ENCODE measurements at places on chromosomes 16 and 17.

- DNase-seq = no peak
Observed at GRCh38 chr17:64508683-64509082, 1.9 kb downstream of the CEP95 start.

DNA sequence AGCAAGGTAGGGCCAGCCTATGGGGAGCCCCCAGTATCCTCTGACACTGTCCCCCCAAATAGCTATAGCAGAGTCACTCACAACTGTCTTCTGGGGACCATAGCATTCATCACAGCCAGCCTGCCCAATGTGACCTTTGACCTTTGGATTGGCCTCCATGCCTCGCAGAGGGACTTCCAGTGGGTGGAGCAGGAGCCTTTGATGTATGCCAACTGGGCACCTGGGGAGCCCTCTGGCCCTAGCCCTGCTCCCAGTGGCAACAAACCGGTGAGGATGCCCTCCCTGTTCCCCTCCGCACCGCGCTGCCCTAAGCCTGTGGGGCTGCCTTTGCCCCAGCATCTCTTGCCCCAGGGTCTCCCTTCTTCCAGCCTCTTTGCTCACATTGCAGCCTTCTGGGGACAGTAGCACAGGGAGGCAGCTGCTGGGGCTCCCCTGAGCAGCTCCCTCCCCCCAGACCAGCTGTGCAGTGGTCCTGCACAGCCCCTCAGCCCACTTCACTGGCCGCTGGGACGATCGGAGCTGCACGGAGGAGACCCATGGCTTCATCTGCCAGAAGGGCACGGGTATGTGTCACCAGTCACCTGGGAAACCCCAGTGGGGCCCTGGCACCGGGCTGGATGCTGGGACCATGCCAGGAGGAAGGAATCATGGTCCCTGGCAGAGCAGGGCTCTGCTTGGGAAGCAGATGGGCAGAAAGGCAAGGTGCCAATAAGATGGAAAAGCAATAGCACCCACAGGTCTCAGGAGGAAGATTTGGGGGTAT, 61.1 kb downstream of the MRC2 start:
- DNase-seq = no peak

DNA sequence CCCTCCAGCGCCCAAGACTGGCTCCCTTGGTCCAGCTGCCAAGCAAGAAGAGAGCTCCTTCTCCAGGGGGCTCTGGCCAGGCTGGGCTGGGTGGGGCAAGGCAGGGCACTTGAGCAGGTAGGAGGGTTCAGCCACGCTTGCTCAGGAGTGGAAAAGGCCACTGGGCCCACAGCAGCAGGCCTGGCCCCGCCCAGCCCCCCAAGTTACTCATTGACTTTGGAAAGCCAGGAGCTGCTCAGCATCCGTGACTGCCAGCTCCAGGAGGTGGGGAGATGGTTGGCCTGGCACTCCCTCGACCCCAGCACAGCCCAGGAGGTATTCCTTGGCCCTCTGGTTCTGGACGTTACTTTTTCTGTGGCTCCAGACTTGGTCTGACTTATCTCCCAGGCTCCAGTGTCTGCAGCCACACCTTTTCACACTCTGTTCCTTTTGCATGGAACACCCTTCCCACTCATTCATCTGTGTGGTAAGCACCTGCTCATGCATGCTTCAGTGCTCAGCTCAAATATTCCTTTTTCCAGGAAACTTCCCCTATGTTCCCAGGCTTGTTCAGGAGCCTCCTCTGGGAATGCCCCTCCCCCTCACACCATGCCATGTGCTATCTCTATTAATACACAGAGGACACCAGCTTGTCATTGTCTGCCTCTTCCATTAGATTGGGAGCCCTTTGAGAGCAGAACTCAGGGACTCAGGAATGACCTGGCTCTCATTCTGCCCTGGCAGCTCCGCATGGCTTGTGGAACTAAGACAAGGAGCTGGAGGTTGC, at the start of gene CDH16:
Gene CDH16 (minus strand): TSS at position 83 of the 766 bp plus-strand sequence. CDS start 820 bp downstream, outside the sequence.
- no peak for DNase-seq

DNA sequence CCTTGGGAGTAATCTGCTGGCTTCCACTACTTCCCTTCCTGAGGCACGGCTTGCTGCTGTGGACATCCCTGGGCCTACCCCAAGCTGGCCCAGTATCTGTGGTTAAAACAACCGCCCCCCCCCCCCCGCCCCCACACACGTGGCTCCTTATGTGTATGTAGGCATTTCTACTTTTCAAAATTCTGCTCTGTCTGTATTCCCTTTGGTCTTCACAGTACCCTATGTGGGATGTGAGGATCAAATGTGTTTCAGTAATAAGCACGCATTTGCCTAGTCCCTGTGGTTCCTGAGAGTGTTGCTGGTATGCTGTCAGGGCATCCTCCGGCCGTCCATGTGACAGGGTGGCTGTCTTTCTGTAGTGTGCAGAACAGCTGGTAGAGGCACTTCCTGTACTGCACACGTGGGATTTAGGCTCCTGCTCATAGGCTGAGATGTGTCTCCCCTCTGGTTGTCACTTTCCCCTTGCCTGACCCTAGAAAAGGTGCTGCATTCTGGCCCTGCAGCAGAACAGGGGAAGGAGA, 2.2 kb downstream of the NT5M start:
- no peak for DNase-seq

DNA sequence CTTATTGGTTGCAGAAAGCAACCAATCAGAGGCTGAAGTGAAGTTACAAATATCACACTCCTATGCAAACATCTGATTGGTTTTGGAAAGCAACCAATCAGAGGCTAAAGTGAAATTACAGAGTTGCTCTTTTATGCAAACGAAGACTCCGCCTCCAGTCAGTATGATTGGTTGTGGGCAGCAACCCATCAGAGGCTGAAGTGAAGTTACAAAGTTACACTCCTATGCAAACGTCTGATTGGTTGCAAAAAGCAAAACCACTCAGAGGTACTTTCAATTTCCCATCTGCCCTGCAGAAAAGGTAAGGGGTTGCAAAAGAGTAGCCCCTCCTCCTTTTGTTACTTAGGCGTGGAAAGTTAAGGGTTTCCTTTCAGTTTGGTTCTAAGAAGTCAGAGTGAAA, 697.3 kb downstream of the MAF start:
- DNase-seq = no peak

- DNase-seq = no peak
Observed at GRCh38 chr17:69630056-69630635, 215.6 kb downstream of the MAP2K6 start.

GRCh38 chr16:56848029-56848936, 16.7 kb upstream of the SLC12A3 start:
- DNase-seq = no peak

DNA sequence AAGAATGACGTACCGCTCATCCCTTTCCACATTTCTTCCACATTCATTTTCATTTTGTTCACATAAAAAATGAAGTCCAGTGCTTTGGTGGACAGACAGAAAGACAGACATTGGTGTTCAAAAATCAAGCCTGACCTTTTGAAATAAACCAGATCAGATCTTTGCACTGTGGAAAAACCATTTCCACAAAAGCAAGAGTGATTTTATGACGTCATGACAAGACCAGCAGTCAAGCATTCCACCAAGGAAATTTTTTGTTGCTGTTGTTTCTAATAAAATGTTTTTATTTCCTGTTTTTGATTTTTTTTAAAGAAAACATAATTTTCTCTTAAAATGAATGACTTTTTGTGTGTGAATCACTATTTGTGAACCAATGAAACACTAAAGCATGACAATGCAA, 350.0 kb downstream of the KCNJ2 start:
- no peak for DNase-seq

DNA sequence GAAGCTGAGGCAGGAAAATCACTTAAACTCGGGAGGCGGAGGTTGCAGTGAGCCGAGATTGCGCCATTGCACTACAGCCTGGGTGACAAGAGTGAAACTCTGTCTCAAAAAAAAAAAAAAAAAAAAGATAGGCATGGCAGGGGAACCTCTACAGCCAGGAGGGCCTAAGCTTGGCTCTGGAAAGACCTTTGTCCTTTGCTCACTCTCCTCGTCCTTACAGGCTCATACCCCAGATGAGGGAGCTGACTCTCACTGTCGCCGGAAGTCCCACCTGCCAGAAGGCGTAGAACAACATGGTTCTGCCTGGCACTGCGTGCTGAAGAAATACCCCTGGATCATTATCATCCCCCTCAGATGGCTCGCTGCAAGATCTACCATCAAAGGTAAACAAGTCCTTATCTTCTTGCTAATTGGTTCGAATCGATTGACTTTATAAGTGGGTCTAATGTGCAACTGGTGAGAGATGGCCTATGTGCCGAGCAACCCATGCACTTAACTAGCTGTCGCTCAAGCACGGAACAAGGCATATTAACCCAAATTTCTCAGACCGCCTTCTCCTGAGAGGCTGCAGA, 29.7 kb downstream of the RTN4RL1 start:
- DNase-seq = no peak

- DNase-seq = peak; percentile 82
Observed at GRCh38 chr17:76275382-76276068, 10.4 kb downstream of the UBALD2 start.

- DNase-seq = no peak
Observed at GRCh38 chr17:58234512-58234911, 3.9 kb upstream of the LPO start.

DNA sequence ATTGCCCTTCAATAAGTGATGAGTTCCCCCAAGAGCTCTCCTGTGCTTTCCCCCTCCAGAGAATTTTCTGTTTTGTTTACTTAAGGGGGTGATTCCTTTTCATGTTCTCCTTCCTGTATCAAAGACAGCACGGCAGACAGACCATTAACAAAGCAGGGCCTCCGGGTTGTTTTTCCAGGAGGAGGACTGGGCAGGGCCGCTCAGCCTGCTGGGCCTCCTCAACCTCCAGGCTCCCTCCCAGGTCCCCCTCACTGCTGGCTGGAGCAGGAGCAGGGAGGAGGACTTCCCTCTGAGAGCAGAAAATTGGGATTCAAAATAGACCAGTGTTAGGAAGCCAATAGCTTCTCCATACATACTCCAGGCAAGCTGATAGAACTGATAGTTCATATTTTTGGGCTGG, 20.4 kb downstream of the SDK2 start:
- DNase-seq = no peak

DNA sequence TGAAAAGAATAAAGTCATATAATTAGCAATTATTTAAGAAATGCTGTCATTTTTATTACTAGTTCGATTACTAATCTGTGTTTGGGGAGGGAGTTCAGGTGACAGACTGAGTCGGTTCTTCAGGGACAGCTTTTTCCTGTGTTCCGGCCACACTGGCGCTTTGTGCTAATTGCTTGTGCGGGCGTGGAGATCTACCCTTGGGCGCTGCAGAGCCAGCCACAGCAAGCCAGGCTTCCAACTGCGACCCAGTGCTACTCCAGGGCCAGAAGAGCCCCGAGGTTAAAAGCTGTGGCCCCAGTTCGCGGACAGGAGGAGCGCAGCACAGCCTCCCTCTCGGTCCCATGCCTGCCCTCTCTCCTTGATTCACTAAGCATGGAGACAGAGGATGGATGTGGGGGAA, 6.5 kb upstream of the OR2C1 start:
- no peak for DNase-seq

DNA sequence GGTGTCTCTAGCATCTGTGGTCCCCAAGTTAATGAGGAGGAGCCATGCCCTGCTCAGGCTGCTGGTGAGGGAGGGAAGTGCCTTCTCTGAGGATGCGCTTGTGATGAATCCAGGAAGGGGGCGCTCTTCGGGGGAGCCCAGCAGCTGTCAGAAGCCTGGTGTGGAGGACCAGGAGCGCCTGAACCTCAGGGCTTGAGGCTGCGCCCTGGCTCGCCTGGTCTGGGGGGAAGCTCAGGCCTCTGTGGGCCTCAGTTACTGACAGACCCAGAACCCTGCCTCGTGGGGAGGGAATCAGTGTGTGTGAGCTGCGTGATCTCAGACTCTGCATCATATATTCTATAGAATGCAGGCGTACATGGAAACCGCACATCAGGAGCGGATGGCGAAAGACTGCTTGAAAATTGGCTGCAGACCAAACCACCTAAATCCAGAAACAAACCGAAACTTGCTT, 126.1 kb downstream of the SEC14L1 start:
- DNase-seq = no peak

DNA sequence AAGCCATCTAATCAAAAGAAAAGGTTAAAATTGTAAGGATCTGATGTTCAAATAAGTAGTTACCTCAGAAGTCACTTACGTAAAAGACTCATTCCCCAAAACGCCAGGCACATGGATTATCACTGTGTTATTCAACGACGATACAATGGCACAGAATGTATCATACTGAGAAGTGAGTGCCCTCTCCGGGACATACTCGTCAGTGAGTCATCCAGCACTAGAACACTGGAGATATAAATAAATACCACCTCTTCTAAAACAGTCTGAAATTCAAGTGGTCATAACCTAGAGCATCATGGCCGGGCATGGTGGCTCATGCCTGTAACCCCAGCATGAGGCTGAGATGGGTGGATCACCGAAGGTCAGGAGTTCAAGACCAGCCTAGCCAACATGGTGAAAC, 24.9 kb downstream of the USP31 start:
- no peak for DNase-seq

DNA sequence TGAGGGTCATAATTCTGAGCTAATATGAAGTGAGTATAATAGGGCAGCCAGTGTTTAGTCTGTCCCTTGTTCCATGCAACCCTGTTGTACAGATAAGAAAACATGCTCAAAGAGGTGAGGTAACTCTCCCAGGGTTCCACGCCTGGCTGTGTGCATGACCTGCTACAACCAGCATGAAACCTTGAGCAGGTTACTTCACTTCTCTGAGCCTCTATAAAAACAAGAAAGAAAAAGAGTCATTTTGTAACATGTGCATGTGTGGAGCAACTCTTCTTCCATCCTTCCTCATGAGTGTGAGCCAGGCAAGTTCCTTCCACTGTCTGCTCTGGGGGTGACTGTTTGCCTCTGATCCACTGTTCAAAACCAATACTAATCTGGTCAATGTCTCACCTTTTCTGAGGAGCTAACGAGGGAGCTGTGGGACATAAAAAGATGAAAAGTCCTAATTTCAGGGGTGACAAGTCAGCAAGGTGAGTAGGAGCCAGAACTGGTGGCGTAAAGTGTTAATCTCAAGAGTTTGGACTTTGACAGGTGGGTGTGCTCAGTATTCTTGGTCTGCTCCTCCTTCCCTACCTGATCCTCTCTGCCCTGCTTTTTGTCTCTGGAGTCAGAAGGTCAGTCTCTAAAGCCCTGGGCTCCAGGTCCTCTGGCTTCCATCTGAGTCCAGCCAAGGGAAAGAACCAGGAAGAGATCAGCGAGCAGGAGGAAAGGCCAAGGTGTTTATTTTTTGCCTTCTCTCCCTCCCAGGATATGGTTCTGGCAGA, 21.5 kb downstream of the GFOD2 start:
- no peak for DNase-seq

DNA sequence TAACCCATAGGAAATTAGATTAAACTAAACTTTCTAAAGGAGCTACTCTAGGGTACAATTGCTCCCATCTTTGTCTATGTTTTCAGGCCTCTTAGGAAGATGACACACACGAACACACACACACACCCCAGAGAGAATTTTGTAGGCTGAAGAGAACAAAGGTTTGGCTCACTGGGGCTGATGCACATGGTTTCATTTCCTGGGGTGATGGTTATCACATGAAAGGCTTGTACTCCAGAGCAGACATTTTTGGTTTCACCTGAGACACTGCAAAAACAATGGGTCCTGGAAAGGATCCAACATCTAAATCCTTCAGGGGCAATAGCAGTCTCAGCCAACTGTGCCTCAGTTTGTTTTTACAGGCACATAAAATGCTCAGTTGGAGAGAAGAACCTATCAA, 62.8 kb downstream of the GRB7 start:
- DNase-seq = no peak

- peak; percentile 87 for DNase-seq
Observed at GRCh38 chr17:79991924-79992648, 43.6 kb downstream of the TBC1D16 start.

- DNase-seq = peak; percentile 64
Observed at GRCh38 chr16:87305505-87306391, 11.4 kb downstream of the C16orf95 start.

GRCh38 chr17:28327709-28328108, 7.6 kb downstream of the IFT20 start:
- no peak for DNase-seq

- DNase-seq = no peak
Observed at GRCh38 chr16:3761375-3762106, 44.2 kb upstream of the TRAP1 start.

All from upper lobe of left lung (tissue), 6 donors.